GM23338 (cell line): ENCODE measurements at places on chromosomes 16 and 17.

- H3K27me3 ChIP-seq = no peaks in the 10 kb centered on the region
- no peaks in the 10 kb centered on the region for H3K36me3 ChIP-seq
- H3K4me1 ChIP-seq = no peaks in the 10 kb centered on the region
These were observed 39.7 kb upstream of the ALDH3A1 start for GRCh38 chr17:19787733-19788357.

DNA sequence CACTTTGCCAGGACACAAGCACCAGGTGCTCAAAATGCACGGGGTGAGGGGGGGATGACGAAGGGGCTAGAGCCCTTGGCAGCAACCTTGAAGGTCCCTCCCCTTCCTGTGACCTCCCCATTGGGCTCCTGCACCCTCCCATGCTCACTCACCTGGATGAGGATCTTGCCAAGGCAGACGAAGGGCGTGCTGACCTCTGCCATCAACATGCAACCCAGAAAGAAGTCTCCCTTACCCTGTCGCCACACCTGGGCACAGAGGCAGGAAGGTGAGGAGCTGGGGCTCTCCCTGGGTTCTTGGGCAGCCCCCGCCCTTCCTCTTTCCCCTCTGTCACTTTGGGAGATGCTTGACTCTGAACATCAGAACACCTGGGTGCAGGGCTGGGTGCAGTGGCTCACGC is 2.6 kb downstream of the C16orf92 start:
- no peaks in the 10 kb centered on the region for H3K27me3 ChIP-seq
- no peak overlapping the region for H3K27ac ChIP-seq
- H3K36me3 ChIP-seq = no peaks in the 10 kb centered on the region
- no peak overlapping the region for H3K4me3 ChIP-seq

DNA sequence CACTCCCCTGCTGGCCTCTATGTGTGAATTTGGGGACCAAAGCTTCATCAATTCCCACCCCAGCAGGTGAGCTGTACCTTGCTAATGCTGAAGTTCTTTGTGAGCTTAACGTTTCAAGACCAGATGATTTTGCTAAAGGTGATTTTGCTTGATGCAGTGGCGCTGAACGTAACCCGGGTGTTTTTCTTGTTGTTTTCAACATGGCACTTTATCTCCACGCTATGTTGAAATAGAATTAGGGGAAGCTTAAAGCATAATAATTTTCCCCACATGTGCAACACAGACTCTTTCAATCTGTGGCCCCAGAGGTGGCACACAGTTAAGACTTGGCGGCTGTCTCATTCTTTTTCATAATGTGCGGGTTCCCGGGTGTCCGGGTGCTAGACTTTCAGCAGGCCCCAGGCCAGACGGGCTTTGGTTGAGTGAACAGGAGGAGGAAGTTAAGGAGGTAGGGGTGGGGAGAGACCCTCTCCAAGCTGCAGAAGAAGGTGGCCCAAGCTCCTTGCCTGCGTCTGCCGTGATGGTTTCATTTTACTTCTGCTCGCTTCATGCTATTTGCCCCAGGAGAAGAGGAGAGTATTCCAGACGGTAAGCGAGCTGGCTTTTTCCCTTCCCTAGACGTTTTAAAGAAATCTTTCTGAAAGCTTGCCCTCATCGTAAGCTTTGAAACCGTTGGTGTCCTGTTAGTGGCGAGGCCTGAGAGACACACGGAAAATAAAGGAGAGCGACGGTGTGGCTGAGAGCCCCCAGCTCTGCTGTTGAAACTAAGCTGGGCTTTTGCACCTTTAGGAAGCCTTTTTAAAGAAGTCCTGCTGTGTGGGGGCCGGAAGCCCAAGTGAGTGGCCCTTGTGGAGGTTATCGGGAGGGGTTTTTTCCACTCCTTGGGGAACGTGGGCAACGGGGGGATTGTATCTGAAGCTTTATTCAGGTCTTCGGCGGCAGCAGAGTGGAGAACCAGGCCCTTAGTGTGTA is 4.2 kb downstream of the FOXC2 start:
- H3K27ac ChIP-seq = no peak overlapping the region
- no peaks in the 10 kb centered on the region for H3K36me3 ChIP-seq
- H3K4me1 ChIP-seq = peaks cover 72% of the 10 kb centered on the region
- H3K27me3 ChIP-seq = peaks cover 98% of the 10 kb centered on the region

- H3K4me3 ChIP-seq = no peak overlapping the region
- H3K27ac ChIP-seq = no peak overlapping the region
- no peaks in the 10 kb centered on the region for H3K27me3 ChIP-seq
- no peak for DNase-seq
- no peaks in the 10 kb centered on the region for H3K4me1 ChIP-seq
These were observed 17.1 kb downstream of the MRM3 start for GRCh38 chr17:799261-799660.

DNA sequence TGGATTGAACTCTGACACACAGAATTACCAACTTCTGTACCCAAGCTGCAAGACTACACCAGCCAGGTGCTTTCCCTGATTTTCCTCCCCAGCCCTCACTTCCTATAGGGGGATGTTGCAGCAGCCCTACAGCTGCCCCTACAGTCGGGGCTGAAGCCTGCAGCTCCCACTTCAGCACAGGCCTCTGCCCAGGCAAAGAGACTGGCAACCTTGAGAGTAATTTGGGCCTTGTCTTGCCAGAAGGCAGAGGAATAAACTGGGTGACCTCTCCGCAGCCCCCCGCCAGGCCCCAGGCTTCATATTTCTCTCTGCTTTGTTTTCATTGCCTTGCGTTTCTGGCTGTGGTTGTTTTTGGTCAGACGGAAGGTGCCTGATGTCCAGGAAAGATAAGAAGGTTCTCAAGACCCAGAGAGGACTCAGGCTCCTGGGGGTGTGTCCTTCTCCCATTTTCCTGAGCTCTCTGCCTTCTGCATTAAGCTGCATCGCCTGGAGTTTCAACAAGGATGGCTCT is 32.0 kb downstream of the SLC6A4 start:
- H3K4me3 ChIP-seq = no peak overlapping the region
- no peak overlapping the region for H3K27ac ChIP-seq
- H3K4me1 ChIP-seq = no peaks in the 10 kb centered on the region
- peak; percentile 68 for DNase-seq

GRCh38 chr16:76360404-76360803 is 83.2 kb downstream of the CNTNAP4 start:
- H3K27ac ChIP-seq = no peak overlapping the region
- no peak for DNase-seq
- no peaks in the 10 kb centered on the region for H3K4me1 ChIP-seq
- no peak overlapping the region for H3K4me3 ChIP-seq
- no peaks in the 10 kb centered on the region for H3K36me3 ChIP-seq
- no peaks in the 10 kb centered on the region for H3K27me3 ChIP-seq

DNA sequence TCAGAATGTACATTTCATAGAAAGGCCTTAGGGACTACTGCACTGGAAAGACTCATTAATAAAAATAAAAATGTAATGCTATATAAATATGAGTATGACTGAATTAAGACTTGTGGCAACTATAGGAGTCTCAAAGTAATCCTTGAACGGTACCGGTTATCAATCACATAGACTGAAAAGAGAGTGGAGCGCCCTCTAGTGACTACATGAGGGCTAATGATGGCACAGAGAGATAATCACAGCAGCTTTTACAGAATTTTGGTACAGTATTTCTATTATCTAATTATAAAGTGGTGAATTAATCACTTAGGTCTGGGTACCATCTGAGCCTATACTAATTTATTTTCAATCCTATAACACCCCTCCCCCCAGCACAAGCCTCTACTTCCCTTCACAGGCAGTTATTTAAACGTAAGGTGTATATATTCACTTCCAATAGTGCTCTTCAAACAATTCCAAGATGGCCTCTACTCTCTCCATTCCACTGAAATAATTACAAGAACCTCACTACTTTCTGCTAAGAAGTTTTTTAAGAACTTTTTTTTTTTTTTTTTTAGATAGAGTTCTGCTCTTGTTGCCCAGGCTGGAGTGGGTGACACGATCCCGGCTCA is 40.7 kb upstream of the ANKFY1 start:
- H3K4me1 ChIP-seq = peaks cover 32% of the 10 kb centered on the region
- H3K36me3 ChIP-seq = peaks cover 20% of the 10 kb centered on the region; the same call in 1 of the 2 replicates
- DNase-seq = peak; percentile 81
- H3K4me3 ChIP-seq = no peak overlapping the region
- peak overlapping the region; percentile 92 for H3K27ac ChIP-seq
- H3K27me3 ChIP-seq = no peaks in the 10 kb centered on the region

- no peaks in the 10 kb centered on the region for H3K36me3 ChIP-seq
- no peaks in the 10 kb centered on the region for H3K4me1 ChIP-seq
- DNase-seq = no peak
- H3K4me3 ChIP-seq = no peak overlapping the region
- no peaks in the 10 kb centered on the region for H3K27me3 ChIP-seq
These were observed 147.5 kb upstream of the RBFOX1 start for GRCh38 chr16:7185165-7185564.

DNA sequence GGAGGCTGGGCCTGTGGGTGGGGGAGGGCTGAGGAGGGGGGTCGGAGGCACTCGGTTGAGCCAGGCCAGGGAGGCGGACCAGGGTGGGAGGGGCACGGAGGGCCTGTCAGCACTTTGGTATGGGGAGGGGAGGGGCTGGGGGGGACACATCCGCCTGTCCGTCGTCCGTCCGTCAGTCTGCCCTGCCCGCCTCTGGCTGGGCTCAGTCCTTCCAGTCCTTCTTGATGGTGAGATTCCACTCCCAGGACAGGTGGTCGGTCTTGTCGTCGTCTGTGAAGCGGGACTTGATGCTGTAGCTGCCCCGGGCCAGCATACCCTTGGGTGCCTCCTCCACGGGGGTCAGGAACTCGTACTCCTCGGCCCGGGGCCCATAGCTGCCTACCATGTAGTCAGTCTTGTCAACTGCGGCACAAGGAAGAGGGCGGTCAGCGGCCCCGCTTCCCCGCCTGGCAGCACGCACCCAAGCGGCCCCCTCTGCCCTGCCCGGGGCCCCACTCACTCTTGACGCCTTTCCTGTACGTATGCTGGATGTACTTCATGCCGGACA is 2.4 kb downstream of the ARHGDIA start:
- peaks cover 12% of the 10 kb centered on the region for H3K4me1 ChIP-seq
- peak overlapping the region; percentile 81 for H3K27ac ChIP-seq
- no peak overlapping the region for H3K4me3 ChIP-seq
- H3K27me3 ChIP-seq = no peaks in the 10 kb centered on the region

DNA sequence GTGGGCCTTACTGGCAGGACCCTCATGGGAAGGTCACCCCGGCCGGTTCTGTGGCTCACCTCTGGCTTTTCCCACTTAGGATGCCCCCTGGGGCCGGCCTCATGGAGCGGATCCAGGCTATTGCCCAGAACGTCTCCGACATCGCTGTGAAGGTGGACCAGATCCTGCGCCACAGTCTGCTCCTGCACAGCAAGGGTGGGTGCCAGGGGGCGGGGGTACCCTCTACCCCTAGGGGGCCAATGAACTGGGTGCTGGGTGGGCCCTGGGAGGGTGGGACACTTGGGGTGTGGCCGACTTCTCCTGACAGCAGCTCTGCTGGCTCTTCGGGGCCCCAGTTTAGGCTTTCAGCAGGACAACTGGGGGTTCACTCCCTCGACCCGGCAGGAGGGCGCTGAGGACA is 34.3 kb downstream of the MGAT5B start:
- H3K27ac ChIP-seq = no peak overlapping the region
- no peaks in the 10 kb centered on the region for H3K36me3 ChIP-seq
- DNase-seq = no peak
- H3K27me3 ChIP-seq = no peaks in the 10 kb centered on the region

DNA sequence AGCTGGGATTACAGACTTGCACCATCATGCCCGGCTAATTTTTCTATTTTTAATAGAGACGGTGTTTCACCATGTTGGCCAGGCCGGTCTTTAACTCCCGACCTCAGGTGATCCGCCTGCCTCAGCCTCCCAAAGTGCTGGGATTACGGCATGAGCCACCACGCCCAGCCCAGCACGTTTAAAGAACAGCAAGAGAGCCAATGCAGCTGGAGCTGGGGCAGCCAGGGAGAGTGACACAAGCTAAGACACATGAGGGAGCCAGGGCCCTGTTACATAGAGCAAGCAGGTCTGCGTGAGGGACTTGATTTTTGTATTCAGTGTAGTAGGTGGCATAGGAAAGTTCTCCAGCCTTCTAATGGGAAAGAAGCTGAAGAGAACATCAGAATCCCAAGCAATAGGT is 21.7 kb upstream of the GOSR2 start:
- H3K27ac ChIP-seq = no peak overlapping the region
- no peak overlapping the region for H3K4me3 ChIP-seq
- no peak for DNase-seq
- H3K36me3 ChIP-seq = no peaks in the 10 kb centered on the region

- DNase-seq = no peak
- H3K36me3 ChIP-seq = no peaks in the 10 kb centered on the region
- H3K4me3 ChIP-seq = no peak overlapping the region
- H3K4me1 ChIP-seq = no peaks in the 10 kb centered on the region
- H3K27me3 ChIP-seq = no peaks in the 10 kb centered on the region
These were observed 9.5 kb upstream of the AMZ2 start for GRCh38 chr17:68238164-68238870.

DNA sequence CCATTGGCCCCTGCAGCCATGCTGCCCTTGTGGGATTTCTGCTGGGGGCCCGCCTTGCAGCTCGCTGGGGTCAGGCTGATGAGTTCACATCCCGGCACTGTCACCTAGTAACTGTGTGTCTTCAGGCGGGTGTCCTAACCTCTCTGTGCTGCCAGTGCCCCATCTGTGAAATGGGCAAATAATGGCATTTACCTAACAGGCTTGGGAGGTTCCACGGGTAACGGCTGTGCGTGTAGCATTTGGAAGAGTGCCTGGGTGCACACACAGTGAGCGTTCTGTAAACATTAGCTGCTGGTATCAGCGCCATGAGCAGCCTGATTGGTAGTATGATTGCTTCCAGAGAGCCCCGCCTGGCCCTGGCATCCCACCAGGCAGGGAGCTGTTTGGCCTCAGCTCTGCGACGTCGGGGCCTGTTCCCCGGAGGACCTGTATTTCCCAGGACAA is 167.3 kb upstream of the GSE1 start:
- no peak overlapping the region for H3K4me3 ChIP-seq
- no peaks in the 10 kb centered on the region for H3K27me3 ChIP-seq
- H3K36me3 ChIP-seq = no peaks in the 10 kb centered on the region

- H3K27ac ChIP-seq = no peak overlapping the region
- no peaks in the 10 kb centered on the region for H3K4me1 ChIP-seq
- no peaks in the 10 kb centered on the region for H3K27me3 ChIP-seq
- no peak for DNase-seq
These were observed 184.0 kb downstream of the CYLD start for GRCh38 chr16:50925758-50926357.

GRCh38 chr17:74971842-74972106 is 785 bp downstream of the HID1 start:
- peaks cover 8% of the 10 kb centered on the region; the same call in 1 of the 2 replicates for H3K4me1 ChIP-seq
- H3K27me3 ChIP-seq = peaks cover 53% of the 10 kb centered on the region

GRCh38 chr17:73725794-73726515 is 81.7 kb upstream of the SDK2 start:
- H3K4me1 ChIP-seq = no peaks in the 10 kb centered on the region
- H3K27ac ChIP-seq = no peak overlapping the region
- DNase-seq = no peak
- no peak overlapping the region for H3K4me3 ChIP-seq
